ENCODE measurements at places on chromosomes 4 and X.

GRCh38 chr4:83569987-83570386 is 34.1 kb downstream of the GPAT3 start:
- no peak for DNase-seq

- no peak for DNase-seq
These were observed 331.5 kb upstream of the EMCN start for GRCh38 chr4:100849319-100849718.

GRCh38 chr4:121686255-121686654 is 10.5 kb downstream of the ANXA5 start:
- DNase-seq, result no peak

GRCh38 chr4:172945611-172946010 is 223.0 kb upstream of the GALNT7 start:
- DNase-seq, result no peak

DNA sequence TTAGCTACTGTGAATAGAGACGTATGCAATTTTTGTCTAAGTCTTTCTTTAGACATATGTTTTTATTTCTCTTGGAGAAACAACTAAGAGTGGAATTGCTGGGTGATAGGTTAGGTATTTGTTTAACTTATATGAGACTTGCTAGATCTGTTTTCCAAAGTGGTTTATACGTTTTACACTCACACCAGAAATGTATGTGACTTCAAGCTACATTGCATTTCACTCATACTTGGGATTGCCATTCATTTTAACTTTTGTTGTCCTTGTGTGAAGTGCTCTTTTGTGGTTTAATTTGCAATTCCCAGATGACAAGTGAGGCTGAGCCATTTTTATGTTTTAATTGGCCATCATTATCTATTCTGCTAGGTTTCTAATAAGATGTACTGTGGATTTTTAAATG is 817.2 kb downstream of the GLUD2 start:
- DNase-seq, result no peak

DNA sequence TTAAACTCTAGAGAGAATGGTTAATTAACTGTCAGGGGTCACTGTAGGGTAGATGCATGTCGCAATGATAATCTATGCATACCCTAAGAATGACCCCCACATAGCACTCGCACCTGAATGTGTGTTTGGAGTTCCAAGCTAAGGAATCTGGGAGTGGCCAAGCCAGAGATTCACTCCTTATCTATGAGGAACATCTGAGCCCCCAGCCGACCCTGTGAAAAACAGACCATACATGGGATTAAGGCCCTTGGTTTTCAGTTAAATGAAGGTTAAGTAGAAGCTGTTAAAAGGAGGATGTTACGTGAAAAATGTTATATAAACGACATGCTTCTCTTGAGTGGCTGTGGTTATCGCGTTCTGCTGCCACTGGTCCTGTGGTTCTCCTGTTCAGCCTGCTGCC is 147.2 kb downstream of the RELL1 start:
- no peak for DNase-seq

DNA sequence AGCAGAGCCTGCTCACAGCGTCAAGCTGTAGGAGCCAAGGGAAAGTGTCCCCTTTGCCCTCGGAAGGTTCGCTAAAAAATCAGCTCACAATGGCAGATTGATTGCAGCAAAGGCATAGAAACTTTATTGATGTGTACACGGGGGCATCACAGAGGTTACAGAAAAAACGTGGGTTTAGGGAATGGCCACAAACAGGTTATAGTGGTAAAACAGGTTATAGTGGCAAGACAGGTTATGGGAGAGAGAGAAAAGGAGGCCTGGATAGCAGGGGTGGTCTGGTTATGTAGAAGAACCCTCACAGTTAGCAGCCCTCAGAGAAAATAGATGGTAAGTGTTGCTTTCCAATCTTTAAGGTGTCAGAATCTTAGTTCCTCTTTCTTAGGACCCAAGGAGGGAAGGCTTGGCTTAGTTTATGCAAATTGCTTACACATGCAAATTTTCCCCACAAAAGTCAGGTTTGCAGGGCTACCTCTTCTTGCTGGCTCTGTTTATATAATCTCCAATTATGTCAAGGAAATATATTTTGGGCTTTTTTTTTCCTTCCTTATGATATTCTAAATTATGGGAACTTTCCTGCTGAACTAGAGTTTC is 113.7 kb downstream of the BMP15 start:
- DNase-seq, result no peak

GRCh38 chr4:145217349-145217748 is 37.0 kb upstream of the OTUD4 start:
- no peak for DNase-seq

GRCh38 chrX:23953908-23954269 is 46.1 kb downstream of the CXorf58 start:
- no peak for DNase-seq

DNA sequence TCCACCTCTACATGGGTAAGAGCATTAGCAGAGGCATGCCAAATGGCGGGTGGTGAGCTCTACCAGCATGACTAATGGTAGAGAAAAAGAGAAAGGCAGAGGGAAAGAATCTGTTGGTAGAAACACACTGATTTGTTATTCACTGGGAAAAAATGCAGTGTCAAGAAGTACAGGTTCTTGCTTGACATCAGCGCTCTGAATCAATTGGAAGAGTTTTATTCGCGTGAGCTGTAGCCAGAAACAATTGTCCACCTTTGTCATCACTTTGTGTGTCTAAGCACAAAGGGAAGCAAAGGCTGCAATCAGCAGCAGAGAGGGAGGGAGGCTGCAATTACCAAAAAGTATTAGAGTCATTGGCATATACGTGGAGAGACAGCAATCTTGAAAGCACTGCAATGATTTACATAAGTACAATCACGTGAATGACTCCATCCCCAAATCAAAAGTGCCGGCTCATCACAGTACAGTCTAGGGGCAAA is 67.7 kb upstream of the HS3ST1 start:
- DNase-seq, result no peak

- no peak for DNase-seq
These were observed 5.5 kb downstream of the PNMA3 start for GRCh38 chrX:153061732-153062131.

DNA sequence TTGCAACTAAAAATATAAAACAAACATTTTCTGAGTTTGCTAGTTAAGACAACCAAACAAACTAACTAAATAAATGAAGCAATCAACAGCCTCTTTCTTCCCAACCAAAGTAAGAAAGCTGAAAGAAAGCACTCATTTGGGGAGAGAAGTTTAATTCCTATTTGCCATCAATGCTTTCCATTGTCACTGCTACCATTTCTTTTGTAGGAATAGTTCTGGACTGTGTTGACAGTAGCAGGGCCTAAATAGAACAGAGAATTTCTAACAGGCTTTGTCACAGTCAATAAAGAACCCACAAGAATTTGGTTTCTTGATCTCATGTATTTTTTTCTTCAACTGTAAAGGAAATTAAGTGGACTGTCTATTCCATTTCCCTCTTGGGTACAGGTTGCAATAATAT is 1886.4 kb upstream of the TENM3 start:
- DNase-seq, result no peak

DNA sequence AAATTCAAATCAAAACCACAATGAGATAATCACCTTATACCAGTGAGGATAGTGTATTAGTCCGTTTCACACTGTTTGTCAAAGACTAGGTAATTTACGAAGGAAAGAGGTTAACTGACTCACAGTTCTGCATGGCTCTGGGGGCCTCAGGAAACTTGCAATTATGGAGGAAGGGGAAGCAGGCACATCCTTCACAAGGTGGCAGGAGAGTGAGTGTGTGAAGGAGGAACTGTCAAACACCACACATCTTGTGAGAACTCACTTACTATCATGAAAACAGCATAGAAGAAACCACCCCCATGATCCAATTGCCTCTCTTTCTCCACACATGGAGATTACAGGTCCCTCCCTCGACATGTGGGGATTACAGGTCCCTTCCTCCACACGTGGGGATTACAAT is 54.7 kb upstream of the TRPC5 start:
- DNase-seq, result no peak

DNA sequence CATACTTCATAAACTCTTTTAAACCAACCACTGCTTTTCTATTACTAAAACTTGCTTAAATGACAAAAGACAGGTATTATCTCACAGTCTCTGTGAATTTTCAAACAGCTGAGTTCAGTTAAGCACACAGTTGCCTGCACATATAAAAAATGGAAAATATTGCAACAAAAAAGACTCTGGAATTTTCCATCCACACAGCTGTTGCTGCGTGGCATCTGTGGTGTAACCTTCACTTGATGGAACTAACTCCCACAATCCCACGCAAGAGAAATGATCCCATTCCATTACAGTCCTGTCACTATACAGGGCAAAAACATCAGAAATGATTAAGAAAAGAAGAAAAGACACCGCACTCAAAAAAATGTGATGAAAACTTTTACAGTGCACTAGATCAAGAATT is 149.8 kb upstream of the TBL1X start:
- DNase-seq, result no peak

DNA sequence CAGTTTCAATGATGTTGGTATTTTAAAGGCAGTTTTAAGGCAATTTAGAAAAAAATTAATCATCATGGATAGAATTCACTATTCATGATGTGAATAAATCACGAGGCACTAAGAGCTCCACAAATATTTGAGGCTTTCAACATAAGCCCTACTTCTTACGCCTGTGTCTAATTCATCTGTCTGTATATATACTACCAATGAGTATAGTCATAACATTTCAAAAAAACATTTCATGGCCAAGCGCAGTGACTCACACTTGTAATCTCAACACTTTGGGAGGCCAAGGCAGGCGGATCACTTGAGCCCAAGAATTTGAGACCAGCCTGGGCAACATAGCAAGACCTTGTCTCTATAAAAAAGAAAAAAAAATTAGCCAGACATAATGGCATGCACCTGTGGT is 56.5 kb downstream of the FBXL5 start:
- no peak for DNase-seq

DNA sequence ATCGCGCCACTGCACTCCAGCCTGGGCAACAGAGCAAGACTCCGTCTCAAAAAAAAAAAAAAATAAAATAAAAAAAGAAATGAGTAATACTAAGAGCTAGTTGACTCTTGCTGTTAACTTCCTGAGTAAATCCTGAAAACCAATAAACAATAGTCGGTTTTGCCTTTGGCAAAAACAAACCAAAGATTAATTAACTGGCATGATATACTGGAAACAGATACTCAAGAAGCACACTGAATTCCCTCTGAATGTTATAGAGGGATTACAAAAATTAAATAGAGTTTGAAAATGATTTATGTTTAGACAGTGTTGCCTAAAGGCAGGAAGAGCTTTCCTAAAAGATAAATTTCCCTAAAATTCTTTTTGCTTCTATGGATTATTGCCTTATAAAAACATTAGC is 1702.3 kb downstream of the STIM2 start:
- DNase-seq, result no peak

GRCh38 chrX:44828008-44828605 is 15.7 kb upstream of the DUSP21 start:
- no peak for DNase-seq

GRCh38 chr4:6355052-6355451 is 85.4 kb downstream of the WFS1 start:
- no peak for DNase-seq

DNA sequence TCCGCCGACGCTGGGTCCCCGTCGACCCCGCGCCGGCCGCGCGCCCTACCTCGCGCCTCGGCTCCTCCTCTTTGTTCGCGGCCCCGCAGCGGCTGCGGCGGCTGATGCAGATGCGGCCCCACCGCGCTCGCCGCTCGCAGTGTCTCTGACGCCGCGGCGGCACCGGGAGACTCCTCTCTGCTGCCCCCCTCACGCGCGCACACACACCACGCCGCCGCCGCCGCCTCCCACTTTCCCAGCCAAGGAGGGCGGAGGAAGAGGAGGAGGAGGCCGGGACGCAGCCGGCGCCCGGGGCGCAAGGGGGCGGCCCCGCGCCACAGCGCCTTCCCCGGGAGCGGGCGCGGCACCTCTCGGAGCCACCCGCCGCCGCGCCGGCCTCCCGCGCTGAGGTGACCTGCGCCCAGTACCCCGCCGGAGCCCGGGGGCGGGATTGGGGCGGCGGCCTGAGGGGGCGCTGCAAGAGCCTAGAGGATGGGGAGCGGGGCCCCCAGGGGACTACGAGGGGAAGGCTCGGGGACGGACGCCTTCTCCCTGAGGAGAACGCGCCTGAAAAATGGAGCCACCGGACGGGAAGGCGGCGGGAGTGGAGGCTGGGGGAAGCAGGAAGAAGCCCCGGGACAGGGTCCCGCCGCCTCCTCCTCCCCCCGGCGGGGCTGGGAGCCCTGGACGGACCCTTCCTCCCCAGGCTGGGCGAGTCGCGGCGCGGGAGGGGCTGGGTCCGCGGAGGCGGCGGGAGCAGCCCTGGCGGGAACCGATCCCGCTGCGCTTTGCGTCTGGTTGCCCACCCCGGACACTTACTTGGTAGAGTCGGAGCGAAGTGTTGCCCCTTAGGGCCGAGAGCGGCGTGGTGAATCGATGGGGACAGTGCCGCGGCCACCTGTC is at the start of gene SH3RF1:
SH3RF1 (minus strand) TSS at position 147 of the 882 bp plus-strand sequence. CDS start 1,744 bp downstream, outside the sequence.
- no peak for DNase-seq

- DNase-seq, result no peak
These were observed 129.5 kb downstream of the KCNIP4 start for GRCh38 chr4:21819086-21819485.

- no peak for DNase-seq
These were observed 36.6 kb downstream of the MAGEE2 start for GRCh38 chrX:75748431-75748830.

DNA sequence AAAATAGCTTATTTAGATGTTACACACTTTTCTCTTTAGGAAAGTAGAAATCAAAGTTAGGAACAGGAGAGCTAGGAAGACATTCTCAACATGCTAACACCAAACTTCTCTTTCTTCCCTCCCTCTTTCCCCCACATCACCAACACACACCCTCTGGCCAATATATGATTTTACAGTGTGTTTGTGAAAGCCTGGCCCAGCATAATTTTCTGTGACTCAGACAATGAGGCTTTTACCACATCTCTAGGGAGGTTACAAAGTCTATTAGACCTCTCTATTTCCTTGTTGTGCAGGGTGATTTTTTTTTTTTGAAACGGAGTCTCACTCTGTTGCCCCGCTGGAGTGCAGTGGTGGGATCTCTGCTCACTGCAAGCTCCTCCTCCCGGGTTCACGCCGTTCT is 189.9 kb downstream of the AASDH start:
- DNase-seq, result no peak

DNA sequence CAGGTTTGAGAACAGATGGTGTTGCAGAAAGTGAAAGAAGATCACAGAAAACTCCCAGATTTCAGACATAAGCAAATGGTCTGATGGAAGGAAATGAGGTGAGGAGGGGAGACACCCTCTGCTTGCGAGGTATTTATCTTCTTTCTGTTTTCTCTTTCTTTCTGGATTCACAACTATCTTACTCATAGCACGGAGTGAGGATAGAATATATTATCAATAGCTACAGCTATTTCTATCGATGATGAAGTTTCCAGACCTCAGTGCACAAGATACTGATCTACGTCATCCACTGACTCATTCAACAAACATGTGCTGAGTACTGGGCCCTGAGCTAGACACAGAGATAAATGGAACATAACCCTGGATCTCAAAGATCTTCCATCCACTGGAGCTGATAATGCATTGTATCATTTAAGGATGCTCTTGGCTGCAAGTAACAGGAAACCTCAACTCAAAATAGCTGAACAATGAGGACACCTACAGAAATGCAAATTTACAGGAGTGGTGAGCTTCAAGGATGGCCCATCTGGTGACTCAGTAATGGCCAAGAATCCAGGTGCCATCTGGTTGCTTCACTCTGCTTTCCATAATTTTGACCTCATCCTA is 21.2 kb downstream of the SLC2A9 start:
- DNase-seq, result no peak
